ENCODE measurements at places on chromosomes 5 and 9.

- DNase-seq, result no peak
These were observed 103.6 kb downstream of the PIK3R1 start for GRCh38 chr5:68318955-68319705.

GRCh38 chr5:69103521-69103920 lies 9.7 kb downstream of the SLC30A5 start:
- DNase-seq, result no peak

DNA sequence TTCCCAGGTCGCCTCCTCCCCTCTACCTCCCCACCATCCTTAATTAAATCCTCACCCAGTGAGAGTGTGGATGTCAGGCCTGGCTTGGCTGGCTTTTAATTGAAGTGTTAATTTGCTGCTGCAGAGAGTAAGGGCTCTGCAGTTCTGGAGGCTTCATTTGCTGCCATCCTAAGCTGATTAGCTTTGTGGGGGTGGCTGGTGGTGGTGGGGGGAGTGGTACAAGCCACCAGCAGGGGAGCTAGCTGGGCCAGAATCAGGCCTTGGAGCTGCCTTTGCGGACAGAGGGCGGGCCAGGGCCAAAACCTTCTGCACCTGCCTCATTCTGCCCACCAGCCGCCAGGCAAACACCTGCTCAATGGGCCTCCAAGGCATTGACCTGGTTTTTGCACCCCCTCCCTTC lies 26.8 kb upstream of the TIFAB start:
- no peak for DNase-seq

- DNase-seq, result no peak
These were observed 221.3 kb upstream of the FTMT start for GRCh38 chr5:121630402-121630801.

GRCh38 chr5:33312571-33313549 lies 127.9 kb upstream of the TARS1 start:
- no peak for DNase-seq

GRCh38 chr9:89317282-89317681 lies 1.0 kb upstream of the SECISBP2 start:
- no peak for DNase-seq

DNA sequence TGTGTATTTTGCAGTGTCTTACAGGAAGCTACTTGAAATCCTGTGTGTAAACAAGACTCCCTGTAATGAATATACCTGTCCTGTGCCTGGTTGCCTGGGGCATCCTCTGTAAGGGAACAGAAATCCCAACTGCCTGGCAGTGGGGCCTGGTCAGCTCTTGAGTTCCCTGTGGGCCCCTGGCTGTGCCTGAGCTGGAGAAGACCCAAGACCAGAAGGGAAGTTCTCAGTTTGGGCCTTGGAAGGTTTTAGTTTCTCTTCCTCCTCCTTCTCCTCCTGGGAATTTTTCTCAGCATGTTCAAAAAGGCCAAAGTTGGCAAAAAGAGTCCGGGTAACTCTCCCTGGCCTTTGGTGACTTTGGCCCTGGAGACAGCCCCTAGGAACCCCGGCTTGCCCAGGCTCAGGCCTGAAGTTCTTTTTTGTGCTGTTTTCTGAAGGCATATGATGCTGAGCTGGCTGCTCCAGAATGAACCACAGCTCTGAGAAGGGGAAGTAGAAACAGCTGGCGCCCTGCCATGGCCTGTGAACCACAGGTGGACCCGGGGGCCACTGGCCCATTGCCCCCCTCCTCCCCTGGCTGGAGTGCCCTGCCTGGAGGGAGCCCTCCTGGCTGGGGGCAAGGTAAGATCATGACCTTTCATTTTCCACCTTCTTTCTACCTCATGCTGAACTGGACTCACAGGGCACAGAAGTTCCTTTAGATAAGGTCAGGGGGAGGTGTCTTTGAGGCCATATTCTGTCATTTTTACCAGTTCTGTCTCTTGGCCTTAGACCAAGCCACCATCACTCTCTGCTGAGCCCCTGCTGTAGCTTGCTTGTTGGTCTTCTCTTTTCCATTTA lies 5.8 kb downstream of the TMEM268 start:
- peak; percentile 16 for DNase-seq

- no peak for DNase-seq
These were observed 73.8 kb downstream of the IRX2 start for GRCh38 chr5:2677689-2678088.

- no peak for DNase-seq
These were observed 222.7 kb upstream of the RASEF start for GRCh38 chr9:83285445-83286225.

- DNase-seq, result no peak
These were observed 942.4 kb downstream of the CDH12 start for GRCh38 chr5:21910731-21911130.

- DNase-seq, result peak; percentile 70
These were observed 26.7 kb upstream of the GRIA1 start for GRCh38 chr5:153463806-153464205.

DNA sequence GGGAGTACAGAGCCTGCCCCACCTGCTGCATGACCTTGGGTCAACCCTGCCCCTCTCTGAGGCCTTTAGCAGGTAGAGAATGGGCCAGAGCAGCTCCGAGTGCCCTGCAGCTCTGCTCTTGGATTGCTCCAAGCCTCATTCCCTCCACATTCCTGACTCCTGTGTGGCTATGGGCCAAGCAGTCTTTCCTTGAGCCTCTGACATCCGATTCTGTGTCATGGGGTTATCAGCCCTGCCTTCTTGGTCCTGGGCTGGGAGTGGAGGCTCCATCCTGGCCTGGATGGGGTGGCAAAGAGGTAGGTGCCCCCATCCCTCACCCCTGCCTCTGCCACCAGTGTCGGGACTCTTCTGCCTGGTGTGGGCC lies 13.7 kb downstream of the FPGS start:
- DNase-seq, result no peak
